Pancreas (tissue), 10 donors: ENCODE measurements at places on chromosomes 4 and X. TPM values are rescaled to one million over a fixed set of nuclear protein-coding genes. Genes with fewer than 3 reads are reported as not detected.

The FABP2 gene
- total RNA-seq = not detected

- peaks cover 2% of the 10 kb centered on the region for H3K4me1 ChIP-seq
- no peaks in the 10 kb centered on the region for H3K27me3 ChIP-seq
- DNase-seq = no peak
- no peaks in the 10 kb centered on the region for H3K36me3 ChIP-seq
- H3K4me3 ChIP-seq = no peak overlapping the region
These were observed 12.9 kb upstream of the SMIM10L2A start for GRCh38 chrX:135408794-135409193.

- no peak for DNase-seq
- H3K27me3 ChIP-seq = peaks cover 25% of the 10 kb centered on the region
- no peaks in the 10 kb centered on the region for H3K36me3 ChIP-seq
These were observed 11.3 kb upstream of the RBMXL3 start for GRCh38 chrX:115177932-115178331.

GRCh38 chr4:81399306-81400086 is 72.2 kb downstream of the RASGEF1B start:
- H3K36me3 ChIP-seq = no peaks in the 10 kb centered on the region
- no peak overlapping the region for H3K27ac ChIP-seq
- H3K4me1 ChIP-seq = no peaks in the 10 kb centered on the region
- no peaks in the 10 kb centered on the region for H3K27me3 ChIP-seq
- no peak overlapping the region for H3K4me3 ChIP-seq

DNA sequence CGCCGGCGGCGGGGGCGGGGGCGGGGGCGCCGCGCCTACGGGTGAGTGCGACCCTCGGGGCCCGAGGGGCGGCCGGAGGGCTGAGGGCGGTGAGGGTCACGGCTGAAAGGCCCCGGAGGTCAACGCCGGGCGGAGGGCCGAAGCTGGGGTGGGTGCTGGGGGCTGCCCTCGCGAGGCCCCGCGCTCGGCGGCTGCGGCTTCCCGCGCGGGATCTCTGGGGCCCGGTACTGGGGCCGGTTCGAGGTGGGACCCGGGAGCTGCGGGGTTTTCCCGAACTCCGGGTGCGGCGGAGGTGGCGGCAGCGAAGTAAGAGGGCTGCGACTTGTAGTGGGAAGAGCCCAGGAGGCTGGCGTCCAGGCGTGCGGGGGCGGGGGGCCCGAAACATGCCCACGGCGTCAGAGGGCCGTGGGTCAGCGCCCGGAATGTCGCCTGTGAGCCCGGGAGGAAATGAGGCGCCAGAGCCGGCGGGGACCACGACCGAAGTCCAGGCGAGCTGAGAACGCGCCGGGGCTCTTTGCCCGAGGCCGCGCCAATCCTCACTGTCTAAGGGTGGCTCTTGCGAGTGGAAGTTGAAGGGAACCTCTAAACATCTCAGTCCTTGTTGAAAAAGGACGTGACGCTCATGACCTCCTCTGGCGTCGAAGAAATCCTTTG is 407 bp downstream of the IL13RA1 start:
- H3K4me1 ChIP-seq = no peaks in the 10 kb centered on the region
- H3K27ac ChIP-seq = peak overlapping the region; percentile 77
- H3K4me3 ChIP-seq = peak overlapping the region; percentile 69
- peak; percentile 74 for DNase-seq

DNA sequence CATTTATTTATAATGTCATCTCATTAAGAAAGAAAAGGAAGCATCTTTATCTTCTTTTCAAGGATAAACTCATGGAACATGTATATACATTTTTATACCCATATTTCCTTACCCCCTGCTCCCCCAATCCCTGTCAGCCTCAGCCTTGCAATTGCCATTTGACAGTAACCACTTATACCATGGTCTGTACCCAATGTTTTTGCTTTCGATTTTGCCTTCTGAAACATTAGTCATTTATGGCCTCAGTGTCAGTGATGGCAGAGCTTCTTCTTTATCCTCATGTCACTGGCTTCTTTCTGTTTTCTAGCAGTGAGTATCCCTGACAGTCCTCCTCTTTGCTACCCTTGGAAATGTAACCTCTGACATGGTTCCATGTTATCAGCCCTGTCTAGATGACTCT is 228.4 kb downstream of the SPRY1 start:
- H3K4me1 ChIP-seq = peaks cover 8% of the 10 kb centered on the region
- H3K4me3 ChIP-seq = no peak overlapping the region
- H3K36me3 ChIP-seq = no peaks in the 10 kb centered on the region
- H3K27ac ChIP-seq = no peak overlapping the region
- no peak for DNase-seq

The LAGE3 gene
- total RNA-seq = 9.5 TPM

GRCh38 chr4:129092631-129093190 is 628 bp downstream of the SCLT1 start:
- no peaks in the 10 kb centered on the region for H3K36me3 ChIP-seq
- H3K4me3 ChIP-seq = peak overlapping the region; percentile 47
- H3K27ac ChIP-seq = peak overlapping the region; percentile 86
- H3K27me3 ChIP-seq = no peaks in the 10 kb centered on the region
- peaks cover 24% of the 10 kb centered on the region for H3K4me1 ChIP-seq

DNA sequence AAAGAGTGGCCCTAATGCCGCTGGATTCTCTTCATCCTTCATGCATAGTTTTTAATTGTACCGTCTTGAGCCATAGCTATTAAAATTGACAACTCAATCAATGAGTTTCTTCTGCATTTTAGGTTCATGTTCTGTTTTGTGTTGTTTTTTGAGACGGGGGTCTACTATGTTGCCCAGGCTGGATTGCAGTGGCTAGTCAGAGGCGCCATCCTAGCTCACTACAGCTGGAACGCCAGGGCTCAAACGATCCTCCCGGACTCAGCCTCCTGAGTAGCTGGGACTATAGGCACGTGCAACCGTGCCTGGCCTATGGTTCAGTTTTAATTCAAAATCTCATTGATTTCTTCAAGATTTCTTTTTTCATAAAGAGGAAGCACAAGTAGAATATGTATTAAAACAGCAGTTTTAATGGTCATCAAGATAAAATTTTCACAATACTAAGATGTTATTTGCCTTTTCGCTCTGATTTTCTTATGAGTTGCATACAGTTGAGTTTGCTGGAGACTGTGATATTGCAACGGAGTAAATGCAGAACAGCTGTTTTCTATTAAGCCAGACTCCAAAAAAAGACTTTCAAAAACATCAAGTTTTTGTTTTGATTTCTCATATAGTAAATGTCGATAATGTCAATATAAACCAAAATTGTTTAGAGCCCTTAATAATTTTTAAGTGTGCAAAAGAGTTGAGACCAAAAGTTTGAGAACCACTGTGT is 1.1 kb upstream of the STX18 start:
- peaks cover 12% of the 10 kb centered on the region for H3K4me1 ChIP-seq
- peak overlapping the region; percentile 95 for H3K4me3 ChIP-seq
- no peak for DNase-seq
- H3K36me3 ChIP-seq = no peaks in the 10 kb centered on the region

- no peaks in the 10 kb centered on the region for H3K4me1 ChIP-seq
- H3K27me3 ChIP-seq = no peaks in the 10 kb centered on the region
- DNase-seq = no peak
- no peak overlapping the region for H3K4me3 ChIP-seq
- no peak overlapping the region for H3K27ac ChIP-seq
These were observed 88.9 kb downstream of the RASL11B start for GRCh38 chr4:52951016-52951415.

DNA sequence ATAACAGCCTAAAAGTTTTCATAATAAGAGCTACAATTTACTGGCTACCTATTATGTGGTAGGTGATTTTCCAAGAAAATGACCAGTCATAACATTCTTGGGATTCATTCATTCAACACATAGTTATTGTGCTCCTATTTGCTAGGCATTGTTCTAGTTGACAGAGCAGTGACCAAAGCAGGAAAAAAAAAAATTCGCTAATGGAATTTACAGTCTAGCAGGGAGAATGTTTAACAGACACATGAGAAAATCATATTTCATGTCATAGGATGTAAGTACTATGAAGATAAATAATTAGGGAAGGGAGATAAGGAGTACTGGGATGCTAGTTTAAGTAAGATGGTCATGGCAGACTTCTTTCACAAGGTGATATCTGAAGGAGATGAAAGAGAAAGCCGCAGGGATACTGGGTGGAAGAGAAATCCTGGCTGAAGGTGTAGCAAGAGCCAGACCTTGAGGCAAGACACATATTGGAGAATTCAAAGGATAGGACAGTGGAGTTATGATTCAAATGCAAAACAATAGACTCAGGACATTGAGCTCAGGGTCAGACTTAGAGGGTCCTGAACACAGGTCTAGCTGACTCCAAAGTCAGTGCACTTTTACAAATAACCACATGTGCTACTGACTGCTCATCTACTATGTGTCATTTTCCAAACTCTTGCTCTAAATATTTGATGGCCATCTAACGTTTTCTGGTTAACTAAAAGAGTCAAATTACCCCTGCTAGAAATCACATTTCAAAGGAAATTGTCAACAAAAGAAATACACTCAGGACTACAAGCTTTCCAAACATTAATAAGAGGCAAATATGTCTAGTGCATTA is 20.4 kb downstream of the SPCS3 start:
- no peaks in the 10 kb centered on the region for H3K36me3 ChIP-seq
- H3K4me1 ChIP-seq = no peaks in the 10 kb centered on the region
- DNase-seq = no peak
- H3K27ac ChIP-seq = no peak overlapping the region
- H3K4me3 ChIP-seq = no peak overlapping the region
- H3K27me3 ChIP-seq = no peaks in the 10 kb centered on the region

The PPARGC1A gene
- total RNA-seq = 12.2 TPM

The NAP1L2 gene
- total RNA-seq = 2.8 TPM

- H3K4me1 ChIP-seq = no peaks in the 10 kb centered on the region
- DNase-seq = no peak
- H3K4me3 ChIP-seq = no peak overlapping the region
- H3K27ac ChIP-seq = no peak overlapping the region
- H3K27me3 ChIP-seq = peaks cover 5% of the 10 kb centered on the region
- H3K36me3 ChIP-seq = no peaks in the 10 kb centered on the region
These were observed 129.3 kb downstream of the AKAP4 start for GRCh38 chrX:50071494-50071893.

- H3K27ac ChIP-seq = peak overlapping the region; percentile 33
- DNase-seq = no peak
- H3K4me1 ChIP-seq = no peaks in the 10 kb centered on the region
- H3K36me3 ChIP-seq = no peaks in the 10 kb centered on the region
These were observed 52.9 kb downstream of the SUPT20HL2 start for GRCh38 chrX:24260842-24261550.

The FAM47E gene
- 5.3 TPM for total RNA-seq

The TMSB15C gene
- total RNA-seq = 0.09 TPM

- no peak overlapping the region for H3K27ac ChIP-seq
- no peak overlapping the region for H3K4me3 ChIP-seq
- no peaks in the 10 kb centered on the region for H3K4me1 ChIP-seq
- no peak for DNase-seq
- H3K36me3 ChIP-seq = no peaks in the 10 kb centered on the region
- no peaks in the 10 kb centered on the region for H3K27me3 ChIP-seq
These were observed 95.0 kb upstream of the TBL1X start for GRCh38 chrX:9369802-9370291.

DNA sequence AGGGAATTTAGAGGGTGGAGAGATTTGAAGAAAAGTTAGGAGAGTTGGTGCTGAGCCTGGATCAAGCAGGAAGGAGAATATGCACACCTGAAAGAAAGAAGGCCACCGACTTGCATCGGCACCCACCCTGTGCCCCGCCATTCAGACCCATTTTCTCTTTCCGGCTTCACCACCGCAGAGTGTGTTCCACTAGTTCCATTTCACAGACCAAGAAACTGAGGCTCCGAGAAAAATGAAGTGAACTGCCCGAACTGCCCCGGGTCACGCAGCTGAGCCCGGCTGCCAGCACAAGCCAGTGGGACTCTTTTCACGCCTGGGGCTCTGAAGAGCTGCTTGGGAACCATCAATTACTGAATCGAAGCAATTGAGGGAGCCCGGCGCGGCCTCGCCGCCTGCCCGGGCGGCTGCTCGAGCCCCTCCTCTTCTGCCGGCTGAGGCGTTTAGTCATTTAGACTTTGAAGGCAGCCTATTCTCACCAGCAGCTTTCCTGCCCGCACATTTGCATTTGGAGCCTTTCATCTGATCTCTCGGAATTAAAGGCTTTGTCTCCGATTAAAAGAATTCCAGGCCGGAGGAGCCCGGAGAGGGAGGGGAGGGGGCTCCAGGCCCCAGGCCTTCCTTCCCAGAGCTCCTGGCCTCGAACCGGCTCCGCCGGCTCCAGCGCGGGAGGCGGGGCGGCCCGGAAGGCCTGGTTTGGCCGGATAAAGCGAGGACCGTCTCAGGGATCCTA is 140.2 kb upstream of the PJA1 start:
- DNase-seq = no peak
- H3K36me3 ChIP-seq = no peaks in the 10 kb centered on the region
- H3K27me3 ChIP-seq = no peaks in the 10 kb centered on the region
- H3K4me1 ChIP-seq = no peaks in the 10 kb centered on the region
- H3K4me3 ChIP-seq = no peak overlapping the region
- H3K27ac ChIP-seq = no peak overlapping the region

DNA sequence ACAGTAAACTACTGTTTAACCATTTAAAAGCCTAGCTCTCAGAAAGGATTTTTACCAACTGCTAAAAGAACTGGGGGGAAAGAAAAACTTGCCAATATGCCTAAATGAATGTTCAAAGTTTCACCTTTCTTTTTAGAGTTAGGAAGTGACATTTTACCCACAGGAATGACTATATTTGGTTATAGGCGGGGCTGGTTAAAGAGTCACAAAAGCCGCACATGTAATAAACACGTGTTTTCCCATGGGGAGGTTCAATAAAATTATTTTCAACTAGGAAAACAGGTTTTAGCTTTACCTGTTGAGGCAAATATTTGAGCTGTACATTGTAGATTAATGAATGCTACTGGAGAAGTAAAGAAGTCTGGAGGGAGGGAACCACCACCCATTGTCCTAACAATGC is 41.6 kb upstream of the UGDH start:
- H3K36me3 ChIP-seq = no peaks in the 10 kb centered on the region
- no peak for DNase-seq
- H3K4me3 ChIP-seq = peak overlapping the region; percentile 11
- no peaks in the 10 kb centered on the region for H3K27me3 ChIP-seq
- H3K4me1 ChIP-seq = peaks cover 25% of the 10 kb centered on the region

GRCh38 chrX:129738466-129739308 is at the start of gene XPNPEP2:
Gene XPNPEP2, plus strand, starts transcription at chrX:129738979. Its CDS starts 235 bp downstream, at chrX:129739214.
- no peak within 1 kb of the TSS for H3K27ac ChIP-seq
- no peaks in the 10 kb centered on the region for H3K36me3 ChIP-seq
- DNase-seq = no peak
- no peaks in the 10 kb centered on the region for H3K27me3 ChIP-seq
- H3K4me3 ChIP-seq = no peak within 1 kb of the TSS
